ENCODE measurements at places on chromosomes 3 and 15.
A peak's percentile ranks its signal among the peaks of the same experiment; 100 is the strongest.

DNA sequence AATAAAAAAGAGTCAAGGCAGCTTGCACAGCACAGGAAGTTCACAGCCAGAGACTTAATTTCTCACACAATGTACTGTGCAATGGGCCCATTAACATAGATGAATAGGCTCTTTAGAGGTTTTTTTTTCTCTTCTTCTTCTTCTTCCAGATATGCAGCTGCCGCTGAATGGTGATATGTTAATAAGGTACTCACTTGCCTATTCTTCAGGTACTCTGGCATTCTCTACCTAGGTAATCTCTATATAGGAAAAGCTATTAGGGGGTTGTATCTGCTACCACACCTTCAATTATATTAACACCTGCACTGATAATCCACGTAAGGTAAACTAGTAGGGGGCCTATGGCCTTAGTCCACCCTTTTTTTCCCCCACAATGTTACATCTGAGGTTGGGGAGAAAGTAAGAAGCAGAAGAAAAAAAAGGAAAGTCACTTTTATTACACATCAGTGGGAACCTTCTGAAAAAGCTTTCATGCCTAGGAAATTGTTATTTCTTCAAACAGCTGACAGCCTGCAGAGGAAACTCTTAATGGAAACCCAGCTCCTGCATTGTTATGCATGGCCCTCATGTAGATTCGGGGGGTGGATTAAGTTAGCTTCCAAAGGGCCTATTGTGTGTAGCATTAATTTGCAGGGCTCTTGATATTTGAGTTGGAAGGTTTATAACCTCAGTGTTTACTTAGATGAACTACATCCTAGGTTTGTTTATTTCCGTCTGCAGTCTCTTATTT lies 525.5 kb downstream of the ZIC1 start:
- DNase-seq = no peak

DNA sequence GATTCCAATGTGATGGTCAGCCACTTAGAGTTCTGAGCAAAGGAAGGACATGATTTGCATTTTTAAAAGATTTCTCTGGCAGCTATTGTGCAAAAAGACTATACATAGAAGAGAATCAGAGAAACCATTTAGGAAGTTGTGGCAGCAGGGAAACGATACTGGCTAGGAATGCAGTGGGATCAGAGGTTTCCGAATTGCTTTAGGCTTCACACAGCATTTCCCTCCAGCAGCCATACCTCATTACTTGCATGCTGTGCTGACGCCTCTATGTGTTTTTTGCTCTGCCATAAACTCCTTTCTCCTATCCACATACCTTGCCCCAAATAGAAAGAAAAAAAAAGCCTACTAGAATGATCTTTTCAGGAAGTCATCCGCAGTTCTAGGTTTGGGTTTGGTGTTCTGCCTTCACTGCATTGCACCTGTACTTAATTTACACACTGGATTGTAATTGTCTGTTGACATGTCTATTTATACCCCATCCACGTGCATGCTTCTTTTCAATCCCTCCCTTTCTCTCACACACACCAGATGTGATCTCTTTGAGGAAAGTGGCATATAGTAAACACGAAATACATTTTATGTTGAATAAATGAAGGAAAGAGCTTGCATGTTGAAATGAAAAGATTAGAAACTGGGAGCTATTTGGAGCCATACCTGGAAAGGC lies 860.3 kb upstream of the SEMA6D start:
- peak; percentile 19 for DNase-seq

- no peak for DNase-seq
Observed at GRCh38 chr3:141783632-141784031, 20.4 kb downstream of the GRK7 start.

- DNase-seq = peak; percentile 56
Observed at GRCh38 chr15:41971089-41971894, 1.1 kb downstream of the EHD4 start.

GRCh38 chr15:43285609-43286037 lies 18.9 kb upstream of the TGM5 start:
- DNase-seq = peak; percentile 58

- DNase-seq = no peak
Observed at GRCh38 chr3:124463234-124463633, 267.0 kb upstream of the UMPS start.

DNA sequence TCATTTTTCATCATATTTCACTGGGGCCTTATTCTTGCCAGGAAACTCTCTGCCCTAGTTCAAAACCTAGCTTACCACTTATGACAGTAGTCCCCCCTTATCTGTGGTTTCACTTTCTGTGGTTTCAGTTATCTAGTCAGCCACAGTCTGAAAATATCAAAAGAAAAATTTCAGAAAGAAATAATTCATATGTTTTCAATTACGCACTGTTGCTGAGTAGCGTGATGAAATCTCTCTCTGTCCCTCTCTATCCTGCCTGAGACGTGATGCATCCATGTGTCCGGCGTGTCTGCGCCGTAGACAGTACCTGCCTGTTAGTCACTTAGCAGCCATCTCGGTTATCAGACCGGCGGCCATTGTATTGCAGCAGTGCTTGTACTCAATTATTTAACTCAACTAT lies 369.9 kb upstream of the MCTP2 start:
- DNase-seq = peak; percentile 18

DNA sequence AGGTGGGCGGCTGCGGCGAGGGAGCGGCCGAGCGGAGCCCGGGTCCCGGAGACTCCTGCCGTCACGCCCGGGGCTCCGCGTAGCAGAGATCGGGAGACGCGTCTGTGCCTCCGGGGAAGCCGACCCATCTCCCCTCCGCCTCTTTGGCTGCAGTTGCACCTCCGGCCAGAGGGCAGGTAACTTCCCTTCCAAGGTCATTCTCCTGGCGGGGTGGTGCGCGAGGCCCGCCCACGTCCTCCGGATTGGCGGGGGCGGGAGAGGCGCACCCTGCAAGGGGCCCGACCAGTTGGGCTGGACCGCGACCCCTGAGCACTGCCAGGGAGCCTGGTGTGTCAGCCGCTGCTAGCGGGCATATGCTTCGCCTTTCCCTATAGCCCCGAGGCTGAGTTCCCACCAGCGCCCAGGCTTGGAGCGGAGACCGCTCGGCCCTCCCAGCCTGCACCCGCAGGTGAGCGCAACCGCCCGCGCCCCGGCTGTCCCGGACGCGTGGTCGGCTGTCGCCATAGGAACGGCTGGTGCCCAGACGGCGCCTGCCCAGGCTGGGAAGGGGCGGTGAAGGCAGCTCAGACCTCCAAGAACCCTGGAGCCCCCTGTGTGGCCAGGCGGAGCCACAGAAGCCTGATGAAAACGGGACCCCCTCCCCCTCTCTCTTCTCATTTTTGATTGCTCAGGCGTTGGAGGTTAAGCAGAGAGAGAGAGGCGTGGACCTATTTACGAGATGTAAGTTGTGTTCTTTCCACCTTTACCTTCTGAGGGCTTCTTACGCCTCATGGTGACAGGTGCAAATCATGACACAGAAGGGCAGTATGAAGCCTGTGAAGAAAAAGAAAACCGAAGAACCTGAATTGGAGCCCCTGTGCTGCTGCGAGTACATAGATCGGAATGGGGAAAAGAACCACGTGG lies 453 bp downstream of the ZDHHC23 start:
- DNase-seq = no peak

DNA sequence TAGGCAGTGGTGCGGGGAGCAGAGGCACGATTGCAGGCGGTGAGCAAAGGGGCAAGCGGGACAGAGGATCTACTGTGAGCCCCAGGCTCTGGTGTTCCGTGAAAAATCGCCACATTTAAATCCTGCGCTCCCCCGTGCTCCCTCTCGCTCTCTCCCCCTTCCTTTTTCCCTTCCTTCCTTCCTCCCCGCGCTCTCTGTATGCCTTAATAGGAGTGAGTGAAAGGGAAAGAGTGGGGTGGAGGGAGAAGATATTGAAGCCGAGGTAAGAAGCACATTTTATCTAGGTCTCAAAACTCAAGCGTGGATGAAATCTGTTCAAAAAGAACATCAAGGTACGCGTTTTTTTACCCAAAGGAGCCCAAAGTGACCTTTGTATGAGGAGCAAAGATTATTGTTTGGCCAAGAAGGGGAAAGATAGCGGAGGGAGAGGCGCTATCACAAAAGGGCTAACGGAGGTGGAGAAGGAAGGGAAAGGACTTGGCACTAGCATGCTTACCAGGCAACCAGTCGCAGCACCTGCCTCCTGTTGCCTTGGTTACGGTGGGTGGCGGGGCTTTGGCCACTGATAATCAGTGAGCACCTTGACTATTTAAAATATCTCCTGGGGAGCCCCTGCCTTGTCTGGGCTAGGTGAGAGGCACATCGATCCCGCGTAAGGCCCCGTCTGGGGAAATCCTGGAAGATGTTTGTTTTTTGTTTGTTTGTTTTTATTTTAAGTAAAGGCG lies 14.9 kb upstream of the AEN start:
- no peak for DNase-seq

DNA sequence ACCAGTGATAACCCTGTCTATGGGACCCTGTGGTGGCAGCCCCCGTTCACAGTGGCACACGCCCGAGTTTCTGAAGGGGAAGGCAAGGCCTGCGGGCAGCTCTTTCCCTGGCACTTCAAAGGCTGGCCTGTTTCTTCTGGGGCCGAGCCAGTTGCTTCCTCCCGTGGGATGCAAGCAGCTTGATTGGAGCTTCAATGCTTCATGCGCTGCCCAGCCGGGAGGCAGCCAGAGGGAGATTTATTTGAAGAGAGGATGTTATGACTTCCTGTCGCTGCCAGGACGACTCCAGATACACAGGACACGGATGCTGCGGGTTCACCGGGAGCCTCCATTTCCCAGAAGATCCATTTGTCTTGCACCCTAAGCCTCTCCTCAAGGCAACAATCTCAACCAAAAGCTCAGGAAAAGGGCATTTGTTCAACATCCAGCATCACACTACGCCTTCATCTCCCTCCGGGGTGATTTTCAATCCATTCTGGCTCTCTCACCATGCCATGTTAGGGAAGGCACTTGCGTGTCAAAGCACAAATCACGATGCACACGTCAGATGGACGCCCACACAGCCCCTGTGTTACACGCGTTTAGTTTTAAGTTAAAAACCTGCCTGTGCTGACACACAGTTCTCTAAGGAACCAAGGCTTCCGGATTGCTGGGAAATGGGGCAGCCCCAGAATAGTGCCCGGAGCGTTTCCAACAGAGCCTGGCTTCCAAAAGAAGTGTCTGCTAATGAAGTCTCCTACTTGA lies 330.2 kb downstream of the OCA2 start:
- DNase-seq = no peak

GRCh38 chr3:112365636-112366035 lies 32.7 kb downstream of the CD200 start:
- DNase-seq = no peak

DNA sequence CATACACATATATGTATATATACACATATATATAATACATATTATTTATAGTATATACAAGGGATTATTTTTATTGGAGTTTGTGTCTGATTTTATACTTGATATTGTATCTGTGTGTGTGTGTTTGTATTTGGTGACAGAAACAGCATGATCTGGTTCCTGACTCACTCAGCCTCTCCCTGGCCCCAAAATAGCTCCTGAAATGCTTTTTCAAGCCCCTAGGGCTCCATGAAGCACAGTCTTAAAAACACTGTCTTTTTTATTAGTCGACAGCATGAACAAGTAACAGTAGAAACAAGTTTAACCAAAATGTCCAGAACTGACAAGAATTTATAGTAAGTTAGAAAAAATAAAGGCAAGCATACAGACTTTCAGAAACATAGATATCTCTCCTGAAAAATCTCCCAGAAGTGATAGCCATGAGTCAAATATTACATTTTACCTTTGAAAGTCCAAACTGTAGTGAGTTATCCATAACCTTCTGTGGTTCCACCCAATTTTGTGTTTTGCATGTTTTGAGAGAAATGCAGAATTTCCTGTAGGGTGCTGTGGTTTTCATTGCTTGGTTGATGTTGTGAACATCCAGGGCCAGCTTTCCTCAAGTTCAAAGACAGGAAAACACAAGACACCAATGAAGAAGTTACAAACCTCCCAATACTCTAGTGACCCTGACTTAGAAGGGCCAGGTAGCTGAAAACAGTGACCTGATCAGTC lies 98.5 kb upstream of the CCDC80 start:
- no peak for DNase-seq

DNA sequence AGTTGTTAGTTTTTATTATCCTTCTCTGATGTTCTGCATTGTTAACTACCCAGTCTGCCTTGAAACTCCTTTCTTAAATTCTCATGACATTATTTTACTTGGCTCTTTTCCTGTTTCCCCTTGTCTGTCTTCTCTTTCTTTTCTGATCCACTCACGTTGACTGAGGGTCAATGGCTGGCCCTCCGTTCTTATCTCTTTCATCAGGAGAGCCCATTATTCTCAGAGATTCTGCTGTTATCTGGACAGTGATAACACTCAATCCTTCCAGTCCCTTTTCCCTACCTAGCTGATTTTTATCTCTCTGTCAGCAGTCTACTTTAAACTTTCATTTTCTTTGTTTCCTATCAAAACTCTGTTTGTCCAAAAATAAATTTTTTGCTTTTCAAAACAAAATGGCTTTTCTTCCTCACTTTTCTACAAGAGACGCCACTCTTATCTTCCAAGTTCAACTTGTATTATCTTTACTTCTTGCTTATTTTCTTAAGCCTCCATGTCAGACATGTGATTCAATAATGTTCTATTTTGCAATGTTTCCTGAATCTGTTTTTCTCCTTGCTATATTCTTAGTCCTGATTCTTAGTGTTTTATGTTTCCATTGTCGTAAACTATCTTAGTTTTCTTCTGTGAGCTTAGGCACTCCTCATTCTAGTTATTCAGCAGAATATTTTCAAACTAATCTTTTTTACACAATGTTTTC lies 120.2 kb downstream of the NEDD4 start:
- no peak for DNase-seq

DNA sequence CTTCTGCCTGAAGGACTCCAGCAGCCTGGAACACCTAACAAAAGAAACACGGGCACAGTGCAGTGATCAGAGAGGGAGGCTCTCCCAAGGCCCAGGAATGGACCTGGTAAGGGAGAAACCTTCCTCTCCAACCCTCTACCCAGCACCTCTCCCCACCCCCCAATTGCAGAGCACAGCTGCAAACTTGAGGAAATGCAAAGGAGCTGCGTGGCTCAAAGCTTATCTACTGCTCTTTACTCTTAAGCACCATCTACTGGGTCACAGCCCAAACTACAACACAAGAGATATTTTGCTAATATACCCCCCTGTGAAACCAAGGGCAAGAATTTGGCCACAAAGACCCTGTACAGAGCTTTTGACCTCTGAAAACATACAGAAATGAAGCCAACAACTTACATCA lies 328.3 kb downstream of the OXSM start:
- DNase-seq = no peak

- DNase-seq = peak; percentile 27
Observed at GRCh38 chr3:35946121-35946853, 307.0 kb downstream of the ARPP21 start.

GRCh38 chr15:84921121-84921520 lies 36.7 kb downstream of the SLC28A1 start:
- peak; percentile 55 for DNase-seq

GRCh38 chr3:20190991-20191390 lies 5.0 kb upstream of the SGO1 start:
- DNase-seq = no peak

- no peak for DNase-seq
Observed at GRCh38 chr3:4684976-4685375, 191.8 kb downstream of the ITPR1 start.

GRCh38 chr3:110687138-110687537 lies 384.5 kb upstream of the NECTIN3 start:
- DNase-seq = no peak

- no peak for DNase-seq
Observed at GRCh38 chr3:64019879-64020278, 3.4 kb downstream of the PSMD6 start.

- DNase-seq = peak; percentile 94
Observed at GRCh38 chr15:48703544-48703943, 58.0 kb upstream of the FBN1 start.

GRCh38 chr3:45209526-45209925 lies 16.6 kb downstream of the TMEM158 start:
- DNase-seq = no peak

GRCh38 chr3:65070968-65071367 lies 383.2 kb upstream of the ADAMTS9 start:
- no peak for DNase-seq

- DNase-seq = no peak
Observed at GRCh38 chr3:37588758-37589157, 272.9 kb upstream of the CTDSPL start.

All from AG10803 (cell line).